MM.1S (cell line): ENCODE measurements at places on chromosomes 7 and 10.

DNA sequence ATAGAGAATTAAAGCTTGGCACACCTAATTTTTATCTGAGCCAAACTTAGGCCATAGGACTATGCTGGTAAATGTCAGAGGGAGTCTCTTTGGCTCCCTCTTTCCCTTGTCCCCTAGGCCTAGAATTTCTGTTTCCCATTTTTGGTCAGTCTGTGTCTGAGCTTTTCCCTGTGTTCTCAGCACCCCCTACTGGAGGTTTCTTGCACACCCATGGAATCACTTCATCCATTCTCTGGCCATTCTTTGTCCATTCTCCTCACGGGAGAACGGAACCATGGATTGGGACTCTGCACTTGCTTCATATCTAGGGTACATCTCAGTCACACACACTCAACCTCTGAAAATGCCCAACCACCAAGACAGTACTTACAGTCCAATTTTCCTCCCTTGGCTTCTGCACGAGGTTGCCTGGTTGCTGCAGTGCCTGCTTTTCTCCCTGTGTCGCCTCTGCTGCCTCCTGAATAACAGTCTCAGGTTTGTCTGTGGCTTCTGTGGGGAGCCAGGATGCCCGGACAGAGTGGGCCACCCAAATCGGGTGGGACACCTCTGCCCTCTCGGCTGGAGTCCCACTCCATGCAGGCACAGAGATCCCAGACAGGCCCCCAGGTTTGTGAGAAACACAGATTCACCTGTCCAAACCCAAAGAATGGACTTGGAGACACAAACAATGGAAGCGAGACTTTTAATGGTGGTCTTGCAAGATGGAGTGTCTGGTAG is 35.1 kb upstream of the DNAH11 start:
- DNase-seq, result peak; percentile 29

- DNase-seq, result no peak
These were observed 13.1 kb upstream of the CUX1 start for GRCh38 chr7:101804088-101804963.

- no peak for DNase-seq
These were observed 1.9 kb downstream of the TTYH3 start for GRCh38 chr7:2633538-2634266.

DNA sequence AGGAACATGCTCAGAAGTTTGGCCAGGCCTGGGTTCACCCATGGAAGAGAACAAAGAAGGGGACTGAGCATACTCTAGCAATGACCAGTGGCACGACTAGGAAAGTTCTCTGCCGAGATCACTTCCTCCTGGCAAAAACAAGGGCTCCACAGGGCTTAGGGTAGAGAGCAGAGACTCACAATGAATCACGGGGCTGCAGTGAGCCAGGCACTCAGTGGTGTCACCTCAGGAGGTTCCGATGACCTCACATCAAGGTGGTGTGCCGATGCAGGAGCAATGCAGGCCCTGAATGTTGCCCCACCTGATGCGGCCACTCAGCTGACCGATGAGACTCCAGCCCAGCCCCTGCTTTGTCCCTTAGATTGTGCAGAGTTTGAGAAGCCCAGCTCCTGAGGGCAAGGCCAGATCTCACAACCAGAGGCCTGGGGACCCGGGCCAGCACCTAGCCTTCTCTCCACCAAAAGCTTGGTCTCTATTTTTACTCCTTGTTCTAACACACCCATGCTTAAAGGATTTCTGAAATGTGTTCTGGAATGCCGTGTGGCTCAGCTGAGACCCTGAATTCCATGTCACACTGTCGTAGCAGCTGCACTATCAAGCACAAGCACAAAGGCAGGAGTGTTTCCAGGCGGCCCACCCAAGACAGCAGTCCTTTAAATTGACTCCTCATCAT is 60.9 kb downstream of the COBL start:
- DNase-seq, result no peak

GRCh38 chr7:86149024-86149665 is 494.6 kb upstream of the GRM3 start:
- DNase-seq, result no peak

DNA sequence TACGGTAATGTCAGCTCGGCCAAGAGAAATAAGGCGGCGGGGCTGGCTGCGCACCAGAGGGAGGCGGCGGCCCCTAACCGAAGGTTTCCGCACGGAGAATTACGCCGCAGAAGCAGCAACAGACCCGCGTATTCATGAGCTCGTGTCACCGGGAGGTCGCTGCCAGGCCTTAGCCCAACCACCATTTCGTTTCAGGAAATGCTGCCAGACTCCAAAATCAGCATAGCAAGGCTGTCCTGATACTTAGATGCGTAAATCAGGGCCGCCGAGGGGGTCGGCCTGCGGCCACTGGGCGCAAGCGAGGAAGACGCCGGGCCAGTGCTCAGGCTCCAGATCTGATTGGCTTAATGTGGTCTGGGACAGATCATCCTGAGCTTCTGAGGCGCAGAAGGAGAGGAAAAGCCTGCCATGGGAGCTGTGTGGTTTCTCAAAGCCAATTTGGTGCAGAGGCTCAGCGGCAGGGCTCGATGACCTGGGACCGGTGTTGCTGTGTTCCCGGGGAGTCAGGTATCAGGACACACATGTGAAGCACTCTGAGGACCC is 247.9 kb downstream of the BAMBI start:
- no peak for DNase-seq
